A673 (cell line): ENCODE measurements at places on chromosomes 1 and 21. TPM values are rescaled to one million over a fixed set of nuclear protein-coding genes. Genes with fewer than 3 reads are reported as not detected.

Gene SLC16A4
- 0.48 and 0.60 TPM in 2 replicates for total RNA-seq

Gene LAMB3
- total RNA-seq, result 8.1 and 12.7 TPM in 2 replicates

Gene MAP3K21
- total RNA-seq, result 0.88 and 0.98 TPM in 2 replicates

Gene RIT1
- 27.5 and 29.6 TPM in 2 replicates for total RNA-seq

Gene GUCA2B
- not detected in 2 replicates for total RNA-seq

Gene C21orf58
- 41.2 and 51.0 TPM in 2 replicates for total RNA-seq

Gene TMEM51
- total RNA-seq, result 1.7 TPM in 2 replicates

Gene TTC24
- not detected in 2 replicates for total RNA-seq

Gene TCP10L
- total RNA-seq, result 2.5 and 3.7 TPM in 2 replicates
